ENCODE measurements at places on chromosomes 12 and 14. TPM values are rescaled to one million over a fixed set of nuclear protein-coding genes. Genes with fewer than 3 reads are reported as not detected.

- no peak for DNase-seq
Observed at GRCh38 chr12:21353487-21353886, 18.8 kb upstream of the SLCO1A2 start.

The ANO4 gene
- 3.4 TPM for total RNA-seq

The EPYC gene
- total RNA-seq = not detected

DNA sequence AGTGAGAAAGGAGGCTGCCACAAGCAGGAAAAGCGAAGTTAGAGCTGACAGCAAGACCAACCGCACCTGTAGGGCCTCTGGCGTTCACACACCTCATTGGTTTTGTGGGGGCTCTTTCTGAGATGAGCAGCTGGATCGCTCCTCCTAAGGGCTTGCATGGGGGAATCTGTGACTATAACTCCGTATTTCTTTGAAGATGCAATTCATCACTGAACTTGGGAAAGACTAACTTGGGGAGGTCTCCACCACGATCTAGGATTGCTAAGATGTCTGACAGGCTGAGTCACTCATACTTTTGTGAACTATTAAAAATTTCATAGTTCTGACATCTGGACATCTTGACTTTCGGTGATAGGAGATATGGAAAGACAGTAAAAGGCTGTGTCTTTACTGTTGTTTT is 173.6 kb downstream of the ETV6 start:
- DNase-seq = peak; percentile 19

DNA sequence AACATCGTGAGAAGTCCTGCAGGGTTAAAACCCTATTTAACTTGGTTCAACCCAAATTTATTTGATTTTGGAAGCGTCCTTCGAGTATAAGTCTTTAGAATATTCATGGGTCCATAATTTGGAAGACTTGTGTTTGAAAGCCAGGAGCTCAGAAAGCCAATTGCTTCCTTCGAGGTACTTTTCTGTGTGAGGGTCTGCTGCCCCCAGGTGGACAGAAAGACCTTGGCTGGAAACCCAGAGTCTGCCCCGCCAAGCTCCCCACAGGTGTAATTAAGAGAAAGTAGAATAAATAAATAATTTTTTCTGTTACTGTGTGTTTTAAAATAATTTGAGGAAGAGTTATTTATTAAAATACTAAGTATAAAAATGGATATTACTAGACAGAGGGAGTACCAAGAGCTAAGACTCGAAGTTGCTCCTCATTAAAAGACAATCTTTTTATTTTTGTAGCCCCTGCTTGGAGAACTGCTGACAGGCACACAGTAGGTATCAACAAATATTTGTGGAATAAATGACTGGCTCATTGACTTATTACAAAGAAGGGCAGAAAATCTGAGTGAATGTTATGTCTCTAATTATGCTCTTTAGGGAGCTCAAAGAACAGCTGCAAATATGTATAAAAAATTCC is 105.8 kb downstream of the PAH start:
- DNase-seq = peak; percentile 37

The CACNA1C gene
- 1.8 TPM for total RNA-seq

- no peak for DNase-seq
Observed at GRCh38 chr12:8075935-8076334, 6.1 kb upstream of the NECAP1 start.

DNA sequence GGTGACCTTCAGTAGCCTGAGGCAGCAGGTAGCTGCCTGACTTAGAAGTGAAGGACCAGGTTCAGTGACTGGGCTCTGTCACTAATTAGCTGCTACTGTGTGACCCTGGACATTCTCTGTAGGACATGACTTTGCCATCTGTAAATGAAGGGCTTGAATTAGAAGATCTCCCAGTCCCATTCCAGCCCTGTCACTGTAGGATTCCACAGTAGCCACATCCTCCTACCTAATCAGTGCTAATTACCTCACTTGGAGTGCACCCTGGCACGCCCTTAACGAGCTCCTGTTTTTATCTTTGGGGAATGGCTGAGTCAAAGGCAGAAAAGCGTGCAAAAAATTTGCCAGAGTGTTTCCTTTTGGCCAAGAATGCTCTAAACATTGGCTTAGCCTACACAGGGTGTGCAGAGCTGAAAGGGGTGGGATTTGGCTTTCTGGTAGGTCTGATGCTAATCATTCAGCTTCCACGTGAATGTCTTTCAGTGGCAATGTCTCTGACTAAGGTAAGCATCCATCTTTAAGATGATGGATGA is 6.8 kb downstream of the NTF3 start:
- DNase-seq = peak; percentile 92

DNA sequence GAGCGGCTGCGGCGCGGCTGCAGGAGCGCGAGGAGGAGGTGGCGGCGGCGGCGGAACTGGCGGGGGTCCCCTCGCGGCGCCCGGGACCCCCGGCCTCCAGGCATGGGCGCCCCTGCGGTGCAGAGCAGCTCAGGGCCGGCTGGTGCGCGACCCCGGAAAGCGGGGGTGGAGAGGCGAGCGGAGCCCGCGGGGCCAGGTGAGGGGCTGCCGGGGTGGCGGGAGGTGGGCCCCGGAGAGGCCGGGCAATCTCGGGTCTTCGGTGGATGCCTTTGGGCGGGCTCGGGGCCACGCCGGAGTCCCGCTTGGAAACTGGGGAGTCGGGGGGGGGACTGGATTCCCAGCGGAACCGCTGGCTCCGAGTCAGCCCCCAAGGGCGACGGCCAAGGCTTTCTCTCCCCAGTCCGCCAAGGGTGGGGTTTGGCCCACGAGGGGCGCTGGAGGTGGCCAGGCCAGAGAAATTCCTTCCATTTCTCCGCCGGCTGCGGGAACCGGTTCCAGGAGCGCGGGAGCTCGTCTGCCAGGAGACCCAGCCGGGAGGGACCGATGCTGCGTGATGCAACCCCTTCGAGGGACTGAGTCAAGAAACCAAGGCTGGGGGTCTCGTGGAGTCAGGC is 13.9 kb upstream of the NR4A1 start:
- DNase-seq = peak; percentile 45

GRCh38 chr12:73798523-73798922 is 739.1 kb upstream of the ATXN7L3B start:
- no peak for DNase-seq

GRCh38 chr12:56836317-56836716 is 73.2 kb downstream of the HSD17B6 start:
- DNase-seq = peak; percentile 66

DNA sequence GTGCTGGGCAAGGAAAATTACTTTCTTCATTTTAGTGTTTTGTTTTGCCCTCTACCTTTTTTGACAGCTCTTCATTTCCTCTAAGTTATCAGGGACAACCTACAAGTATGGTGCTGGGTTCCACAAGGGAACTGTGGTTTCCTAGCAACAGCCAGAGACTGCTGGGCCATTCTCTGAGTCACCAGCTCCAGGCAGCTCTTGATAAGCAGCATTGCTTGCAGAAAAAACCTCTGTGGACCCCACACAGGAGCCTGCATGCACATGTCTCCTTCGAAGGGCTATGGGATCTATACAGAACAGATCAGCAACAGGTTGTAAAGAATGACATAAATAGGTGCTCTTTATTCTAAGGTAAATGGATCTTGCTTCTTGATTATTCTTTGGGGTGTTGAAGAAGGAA is 81.0 kb upstream of the CCDC196 start:
- peak; percentile 51 for DNase-seq

- no peak for DNase-seq
Observed at GRCh38 chr14:95903616-95904107, 27.0 kb downstream of the TUNAR start.

DNA sequence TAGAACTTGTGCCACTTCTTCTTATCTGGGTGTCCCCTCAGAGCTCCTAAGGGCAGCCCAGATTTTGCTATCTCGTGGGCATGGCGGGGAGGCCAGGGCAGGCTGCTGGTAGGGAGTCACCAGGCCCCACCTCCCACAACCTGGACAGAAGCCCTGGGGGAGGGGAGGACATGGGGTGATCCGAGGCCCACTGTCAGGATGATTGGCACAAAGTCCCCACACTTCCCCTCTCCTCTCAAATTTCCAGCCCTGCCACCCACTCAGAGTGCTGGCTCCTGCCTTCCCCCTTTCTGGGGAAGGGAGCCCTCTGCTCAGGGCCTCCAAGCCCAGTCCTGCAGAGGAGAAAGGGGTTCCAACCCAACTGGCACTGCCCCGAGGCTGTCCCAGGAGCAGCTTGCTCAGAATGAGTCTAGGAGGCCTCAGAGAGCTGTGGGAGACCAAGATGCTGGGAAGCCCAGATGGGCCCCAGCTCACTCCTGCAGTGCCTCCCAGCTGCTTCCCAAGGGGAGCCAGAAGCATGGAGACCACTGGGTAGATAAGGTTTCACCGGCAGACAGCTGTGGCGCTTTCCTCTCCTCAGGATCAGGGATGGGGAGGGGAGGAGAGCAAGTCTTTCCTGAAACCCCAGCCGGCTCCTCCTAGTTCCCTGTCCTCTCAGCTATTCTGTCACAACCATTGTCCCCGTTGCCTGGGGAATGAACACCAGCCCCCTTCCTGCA is 82.8 kb downstream of the B4GALNT3 start:
- no peak for DNase-seq

The STAC3 gene
- not detected for total RNA-seq

The RPS6KL1 gene
- 6.6 TPM for total RNA-seq

DNA sequence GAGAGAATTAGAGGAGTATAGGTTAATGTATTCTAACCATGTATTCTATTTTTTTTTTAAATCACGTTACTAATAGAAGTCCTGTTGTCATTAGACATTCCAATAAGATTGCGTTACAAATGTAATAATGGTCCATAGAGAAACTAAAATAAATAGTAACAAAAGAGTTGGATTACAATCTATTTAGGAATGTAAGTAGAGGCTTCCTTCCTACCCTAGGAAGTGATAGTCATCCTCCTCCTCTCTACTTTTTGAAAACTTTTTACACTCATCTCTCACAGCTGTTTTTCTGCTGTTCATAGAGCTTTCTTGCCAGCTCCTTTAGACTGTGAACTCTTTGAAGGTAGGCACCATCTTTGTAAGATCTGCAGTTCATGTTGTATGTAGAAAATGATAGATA is 23.6 kb downstream of the TRHDE start:
- DNase-seq = peak; percentile 15

GRCh38 chr14:22926316-22926715 is 2.9 kb downstream of the PRMT5 start:
- DNase-seq = no peak

DNA sequence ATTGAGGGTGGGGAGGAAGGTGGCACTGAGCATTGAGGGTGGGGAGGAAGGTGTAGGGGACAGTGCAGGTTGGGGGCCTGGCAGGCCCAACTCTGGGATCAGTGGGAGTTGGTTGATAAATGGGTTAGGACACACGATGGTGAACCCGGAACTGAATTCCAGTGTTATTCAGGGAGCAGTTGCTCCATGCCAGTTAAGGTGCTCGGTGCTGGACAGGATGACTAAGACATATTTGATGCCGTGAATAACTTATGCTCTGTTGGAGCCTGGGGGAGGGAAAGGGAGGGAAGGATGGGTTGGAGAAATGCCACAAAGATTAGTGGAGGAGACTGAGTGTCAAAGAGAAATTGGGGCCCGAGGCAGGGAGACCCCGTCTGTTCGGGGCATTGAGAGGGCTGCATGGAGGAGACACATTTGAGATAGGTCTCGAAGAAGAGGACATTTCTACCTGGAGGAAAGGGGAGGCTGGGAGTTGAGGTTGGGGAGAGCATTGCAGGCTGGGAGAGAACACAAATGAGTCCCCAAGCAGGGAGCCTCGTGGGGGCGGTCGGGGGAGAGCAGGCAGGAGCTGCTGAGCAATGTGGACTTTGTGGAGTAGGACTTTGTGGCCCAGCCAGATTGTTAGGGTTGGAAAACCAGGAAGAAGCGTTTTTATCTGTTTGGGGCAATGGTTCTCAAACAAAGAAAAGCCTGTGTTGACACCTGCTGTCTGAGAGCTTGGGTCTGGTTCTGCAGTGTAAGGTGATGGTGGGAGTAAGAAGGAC is 65.3 kb downstream of the IQSEC3 start:
- peak; percentile 28 for DNase-seq

DNA sequence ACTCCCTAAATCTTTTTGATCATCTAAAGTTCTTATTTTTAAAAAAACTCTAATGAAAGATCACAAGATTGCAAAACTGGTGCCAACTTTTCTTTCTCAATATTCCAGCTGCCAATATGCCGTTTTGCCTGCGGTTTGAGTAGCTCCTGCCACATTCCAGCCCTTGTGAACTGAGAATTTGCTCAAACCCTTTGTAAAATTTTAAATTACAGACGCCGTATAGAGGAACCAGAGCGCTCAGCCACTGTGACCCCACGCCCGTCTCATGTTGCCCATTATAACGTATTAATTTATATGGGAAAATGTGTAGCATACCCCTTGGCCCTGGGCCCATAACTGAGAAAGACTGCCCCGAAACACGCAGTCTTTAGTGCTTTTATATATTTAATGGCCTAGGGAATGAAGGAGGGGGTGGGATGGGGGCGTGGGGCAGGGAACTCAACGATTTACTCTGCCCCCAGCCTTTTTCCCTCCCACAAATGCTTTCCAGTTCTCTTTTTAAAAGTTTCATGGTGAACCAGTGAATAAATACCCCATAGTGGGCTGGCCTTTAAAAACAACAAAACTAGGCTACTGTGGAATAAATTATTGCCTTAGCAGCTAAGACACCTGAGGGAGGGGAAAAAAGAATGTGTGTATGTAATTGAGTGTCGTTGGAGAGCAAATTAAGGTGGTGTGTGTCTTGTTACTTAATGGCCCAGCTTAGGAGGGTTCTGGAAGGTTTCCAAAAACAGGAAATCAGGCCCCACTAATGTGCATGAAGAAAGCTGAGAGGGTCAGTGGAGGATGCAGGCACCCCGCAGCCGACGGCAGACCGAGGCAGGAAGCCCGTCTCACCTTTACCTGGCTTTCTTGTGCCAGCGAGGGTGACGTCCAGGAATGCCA is 45.7 kb upstream of the RFLNA start:
- DNase-seq = no peak

The SP7 gene
- total RNA-seq = not detected

The SLC17A8 gene
- total RNA-seq = not detected

GRCh38 chr12:131054345-131055092 is 100.8 kb downstream of the ADGRD1 start:
- no peak for DNase-seq

- DNase-seq = no peak
Observed at GRCh38 chr12:53916788-53917655, 21.6 kb upstream of the HOXC13 start.

DNA sequence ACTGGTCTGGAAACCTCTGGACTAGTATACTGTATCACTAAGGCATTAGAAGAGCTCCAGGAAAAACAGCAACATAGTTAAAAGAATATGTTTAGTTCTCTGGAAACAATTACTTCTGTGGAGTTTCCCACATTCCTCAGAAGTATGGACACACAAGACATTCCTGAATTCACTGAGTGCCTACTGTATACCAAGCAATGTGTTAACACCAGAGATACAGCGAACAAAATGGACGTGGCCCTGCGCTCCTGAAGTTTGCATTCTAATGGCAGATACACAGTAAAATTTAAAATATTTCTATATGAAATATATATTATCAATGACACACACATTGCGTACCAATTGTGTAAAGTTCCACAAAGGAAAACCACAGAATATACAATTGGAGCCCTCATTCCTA is 1.1 kb downstream of the ANGEL1 start:
- DNase-seq = no peak

GRCh38 chr14:61965030-61965745 is 203.0 kb downstream of the SNAPC1 start:
- peak; percentile 34 for DNase-seq
